SIG-M5 (cell line): ENCODE measurements at places on chromosomes 5 and 9.

DNA sequence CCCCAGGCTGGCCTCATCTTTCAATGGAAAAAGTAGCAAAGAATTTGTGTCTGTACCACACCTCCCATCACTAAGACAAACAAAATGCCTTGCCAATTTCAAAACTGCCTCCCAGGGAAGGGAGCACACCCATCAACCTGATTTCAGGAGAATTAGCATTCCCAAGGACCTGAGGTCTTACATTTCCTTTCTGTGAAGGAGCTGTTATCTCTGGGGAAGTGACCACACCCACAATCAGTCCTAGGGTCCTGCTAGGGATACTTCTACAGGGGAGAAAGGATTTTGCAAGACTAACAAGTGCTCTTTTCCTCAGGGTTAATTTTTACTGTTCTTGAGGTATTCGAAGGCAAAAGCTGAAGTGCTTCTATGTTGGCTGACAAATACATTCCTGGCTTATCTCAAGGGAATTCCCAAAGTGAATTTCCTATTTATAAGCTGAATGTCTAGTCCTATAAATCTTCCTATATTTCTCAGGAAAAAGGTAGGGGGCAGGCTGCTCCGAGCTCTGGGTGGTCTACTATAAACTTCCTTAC, 97.4 kb upstream of the ITGA1 start:
- no peak for DNase-seq

DNA sequence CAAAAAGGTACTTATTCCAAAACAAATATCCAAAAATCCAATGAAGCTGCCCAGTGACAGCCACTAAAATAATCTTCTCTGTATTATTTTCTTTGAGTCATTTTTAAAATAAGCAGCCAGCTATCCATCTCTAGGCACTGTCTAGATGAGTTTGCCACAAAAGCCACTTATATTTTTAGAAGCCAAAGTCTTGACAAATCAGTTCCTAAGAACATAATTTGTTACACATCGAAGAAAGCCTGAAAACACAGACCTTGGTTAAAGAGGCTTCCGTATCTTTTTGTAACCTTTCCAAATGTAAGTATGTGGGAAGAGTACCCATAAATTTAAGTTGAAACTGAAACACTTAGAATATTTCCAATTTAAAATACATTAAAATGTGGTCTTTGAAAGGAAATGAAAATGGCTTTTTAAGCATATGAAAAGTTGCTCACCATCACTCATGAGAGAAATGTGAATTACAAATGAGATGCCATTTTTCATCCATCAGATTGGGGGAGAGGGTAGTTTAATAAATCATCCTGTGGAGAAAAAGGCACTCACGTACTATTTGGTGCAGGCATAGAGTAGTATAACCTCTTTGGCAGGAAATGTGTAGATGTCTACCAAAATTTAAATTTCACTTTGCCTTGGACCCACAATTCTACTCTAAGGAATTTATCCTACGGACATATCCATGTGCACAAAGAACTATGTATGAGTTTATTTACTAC, 180.4 kb downstream of the MLLT3 start:
- DNase-seq, result no peak

GRCh38 chr9:81822967-81823366, 105.3 kb upstream of the SPATA31D4 start:
- no peak for DNase-seq

- no peak for DNase-seq
Observed at GRCh38 chr5:15594977-15595568, 95.1 kb downstream of the FBXL7 start.

DNA sequence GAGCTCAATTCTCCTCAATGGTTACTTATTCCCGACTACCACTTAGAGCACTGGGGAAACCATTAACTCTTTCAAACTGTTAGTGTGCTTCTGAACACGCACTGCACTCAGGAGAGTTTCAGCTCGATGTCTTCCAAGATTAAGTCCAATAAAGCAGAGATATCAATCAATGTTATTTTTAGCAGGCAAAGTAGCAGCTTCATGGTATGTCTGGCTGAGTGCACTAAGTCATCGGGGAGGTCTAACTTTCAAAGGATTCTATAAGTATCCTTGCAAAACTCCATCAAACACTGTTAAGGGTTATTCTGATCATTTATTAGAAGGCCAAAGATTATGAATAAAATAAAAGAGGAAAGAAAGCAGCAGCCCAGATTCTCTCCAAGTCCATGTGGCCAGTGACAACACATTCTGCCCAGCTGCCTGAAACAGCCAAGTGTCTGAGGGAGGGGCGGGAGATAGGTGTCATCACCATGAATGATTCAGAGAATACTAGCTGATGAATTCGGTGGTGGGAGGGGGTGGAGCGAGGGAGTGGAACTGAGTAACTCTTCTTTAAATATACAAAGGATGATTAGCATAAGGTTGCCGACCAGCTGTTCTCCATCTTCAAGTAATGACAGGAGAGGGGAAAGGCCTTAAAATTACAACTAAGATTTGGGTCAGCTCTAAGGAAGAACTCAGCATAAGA, 21.3 kb downstream of the NREP start:
- no peak for DNase-seq

DNA sequence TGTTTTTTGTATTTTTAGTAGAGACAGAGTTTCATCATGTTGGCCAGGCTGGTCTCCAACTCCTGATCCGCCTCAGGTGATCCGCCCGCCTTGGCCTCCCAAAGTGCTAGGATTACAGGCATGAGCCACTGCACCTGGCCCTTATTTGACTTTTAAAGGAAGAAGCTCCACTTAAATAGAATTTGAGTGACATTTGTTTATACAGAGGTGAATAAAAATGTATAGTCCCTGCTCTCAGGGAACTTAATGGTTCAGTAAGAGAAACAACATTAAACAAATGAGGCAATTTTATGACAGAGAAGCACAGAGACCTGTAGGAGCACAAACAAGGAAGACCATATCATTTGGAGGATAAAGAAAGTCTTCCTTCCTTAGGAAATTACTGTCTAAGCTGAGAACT, 65.7 kb downstream of the C9orf152 start:
- DNase-seq, result no peak

- DNase-seq, result no peak
Observed at GRCh38 chr9:34513567-34514214, 9.1 kb downstream of the ENHO start.

GRCh38 chr9:37380570-37380969, 41.9 kb upstream of the GRHPR start:
- no peak for DNase-seq

- no peak for DNase-seq
Observed at GRCh38 chr5:74167930-74168315, 472.6 kb downstream of the ENC1 start.

- no peak for DNase-seq
Observed at GRCh38 chr5:1007681-1008450, 736 bp upstream of the NKD2 start.

DNA sequence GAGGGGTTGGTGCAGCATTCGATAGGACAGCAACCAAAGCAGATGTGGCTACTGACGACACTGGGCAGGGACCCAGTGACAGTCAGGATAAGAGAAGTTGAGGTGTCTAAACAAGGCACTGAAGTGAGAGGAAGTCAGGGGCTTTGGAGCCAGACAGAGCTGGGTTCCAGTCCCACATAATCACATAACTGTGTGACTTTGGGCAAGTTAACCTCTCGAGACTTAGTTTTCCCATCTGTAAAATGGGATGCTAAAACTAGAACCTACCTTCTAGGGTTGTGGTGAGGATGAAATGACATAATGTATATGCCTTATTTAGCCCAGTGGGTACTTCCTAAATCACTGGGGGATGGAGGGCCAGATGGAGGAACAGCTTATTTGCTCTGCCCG, 3.1 kb downstream of the ANGPTL2 start:
- no peak for DNase-seq

GRCh38 chr5:169350759-169351240, 49.9 kb upstream of the SLIT3 start:
- no peak for DNase-seq

GRCh38 chr9:123743737-123744136, 186.2 kb downstream of the DENND1A start:
- no peak for DNase-seq

GRCh38 chr9:127074561-127075548, 47.6 kb downstream of the ANGPTL2 start:
- no peak for DNase-seq

GRCh38 chr5:142780871-142781270, 10.7 kb downstream of the ARHGAP26 start:
- DNase-seq, result no peak

GRCh38 chr5:167908606-167909005, 382.8 kb upstream of the WWC1 start:
- DNase-seq, result no peak

- no peak for DNase-seq
Observed at GRCh38 chr5:136910625-136911024, 545.3 kb upstream of the TRPC7 start.

GRCh38 chr5:68196876-68197275, 18.7 kb upstream of the PIK3R1 start:
- DNase-seq, result peak; percentile 81
